ENCODE measurements at places on chromosomes 12 and 14.

DNA sequence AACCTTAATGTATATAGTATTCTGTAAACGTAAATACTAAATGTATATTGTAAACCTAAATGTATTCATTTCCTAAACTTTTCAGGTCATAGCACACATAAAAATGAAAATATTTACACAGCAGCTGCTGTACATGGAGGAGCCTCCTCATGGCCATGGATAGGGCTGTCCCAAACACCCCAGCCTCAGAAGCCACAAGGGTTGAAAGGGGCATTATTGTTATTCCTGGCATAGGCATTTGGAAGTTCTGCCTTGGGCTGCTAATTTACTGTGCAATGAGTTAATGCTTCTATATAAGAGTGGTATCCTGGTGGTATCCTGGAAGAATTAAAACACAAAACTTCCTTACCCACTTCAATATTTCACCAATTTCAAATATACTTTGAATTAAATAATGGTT is 159.4 kb downstream of the SLC5A8 start:
- DNase-seq, result no peak

- no peak for DNase-seq
These were observed 99.7 kb upstream of the EGLN3 start for GRCh38 chr14:34050606-34051005.

GRCh38 chr14:68377459-68377858 is 415.4 kb downstream of the ZFP36L1 start:
- DNase-seq, result no peak

GRCh38 chr12:20950248-20950647 is 139.7 kb downstream of the SLCO1B3 start:
- DNase-seq, result no peak

DNA sequence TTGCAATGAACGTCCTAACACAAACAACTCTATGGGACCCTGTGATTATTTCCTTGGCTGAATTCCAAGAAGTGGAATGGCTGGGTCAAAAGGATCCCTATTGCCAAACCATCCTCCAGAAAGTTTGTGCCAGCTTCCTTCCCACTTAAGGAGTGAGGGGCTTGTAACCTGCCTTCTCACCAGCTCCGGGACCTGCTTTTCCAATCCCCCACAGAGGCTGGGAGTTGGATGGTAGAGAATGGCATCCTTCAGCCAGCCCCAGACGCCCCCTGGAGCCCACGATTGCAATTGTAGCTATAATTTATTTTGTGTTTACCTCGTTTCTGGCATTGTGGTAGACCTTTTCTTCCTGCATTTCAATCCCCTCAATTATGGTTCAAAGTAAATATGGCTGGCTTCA is 9.7 kb upstream of the ZDHHC22 start:
- no peak for DNase-seq

GRCh38 chr14:58239244-58240195 is 5.1 kb upstream of the PSMA3 start:
- DNase-seq, result no peak

All from fibroblast of skin of left quadriceps (primary cell).